ENCODE measurements at places on chromosomes 5 and 9.
A peak's percentile ranks its signal among the peaks of the same experiment; 100 is the strongest.

DNA sequence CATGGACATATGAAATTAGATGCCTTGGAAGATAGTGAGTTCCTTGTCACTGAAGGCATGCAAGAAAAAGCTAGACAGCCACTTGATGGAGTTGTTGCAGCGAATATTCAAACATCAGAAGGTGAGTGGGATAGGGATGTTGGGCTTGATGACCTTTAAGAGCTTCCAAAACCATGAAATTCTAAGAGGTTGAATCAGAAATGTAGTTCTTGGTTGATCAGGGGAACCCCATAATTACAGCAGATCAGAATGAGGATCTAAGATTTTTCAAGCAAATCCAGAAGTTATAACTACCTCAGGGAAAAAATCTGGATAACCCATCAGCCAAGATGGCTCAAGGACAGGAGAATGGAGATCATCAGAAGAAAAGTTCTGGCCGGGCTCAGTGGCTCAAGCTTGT is 244.3 kb upstream of the NR4A3 start:
- no peak for DNase-seq

DNA sequence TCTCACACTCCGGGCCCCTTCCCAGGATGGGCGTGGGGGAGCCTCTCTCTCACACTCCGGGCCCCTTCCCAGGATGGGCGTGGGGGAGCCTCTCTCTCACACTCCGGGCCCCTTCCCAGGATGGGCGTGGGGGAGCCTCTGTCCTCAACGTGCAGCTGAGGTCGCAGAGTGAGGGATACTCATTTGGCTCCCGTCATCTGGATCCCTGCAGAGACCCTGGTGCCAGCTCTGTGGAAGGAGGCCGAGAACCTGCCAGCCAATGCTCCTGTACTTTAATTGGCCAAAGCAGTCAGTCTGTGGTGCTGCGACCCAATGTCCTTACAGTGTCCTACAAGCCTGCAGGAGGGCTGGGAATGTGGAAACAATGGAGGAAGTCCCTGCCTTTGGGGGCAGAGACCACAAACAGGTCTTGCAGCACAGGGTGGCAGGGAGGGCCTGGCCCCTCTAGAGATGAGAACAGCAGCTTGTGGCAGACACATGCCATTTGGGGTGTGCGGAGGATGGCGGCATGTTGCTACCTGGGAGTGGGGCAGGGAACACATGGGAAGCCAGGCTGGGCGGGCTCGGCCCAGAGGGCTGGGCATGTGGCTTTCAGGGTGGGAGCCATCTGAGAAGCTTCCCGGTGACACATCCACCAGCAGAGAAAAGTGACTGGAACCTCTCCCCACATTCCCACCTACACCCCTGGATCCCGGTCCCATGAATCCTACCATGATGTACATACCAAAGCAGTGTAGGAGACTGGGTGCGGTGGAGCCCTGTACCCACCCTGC is 13.6 kb upstream of the MRNIP start:
- no peak for DNase-seq

- peak; percentile 21 for DNase-seq
These were observed 4.1 kb upstream of the HDHD3 start for GRCh38 chr9:113380869-113381378.

DNA sequence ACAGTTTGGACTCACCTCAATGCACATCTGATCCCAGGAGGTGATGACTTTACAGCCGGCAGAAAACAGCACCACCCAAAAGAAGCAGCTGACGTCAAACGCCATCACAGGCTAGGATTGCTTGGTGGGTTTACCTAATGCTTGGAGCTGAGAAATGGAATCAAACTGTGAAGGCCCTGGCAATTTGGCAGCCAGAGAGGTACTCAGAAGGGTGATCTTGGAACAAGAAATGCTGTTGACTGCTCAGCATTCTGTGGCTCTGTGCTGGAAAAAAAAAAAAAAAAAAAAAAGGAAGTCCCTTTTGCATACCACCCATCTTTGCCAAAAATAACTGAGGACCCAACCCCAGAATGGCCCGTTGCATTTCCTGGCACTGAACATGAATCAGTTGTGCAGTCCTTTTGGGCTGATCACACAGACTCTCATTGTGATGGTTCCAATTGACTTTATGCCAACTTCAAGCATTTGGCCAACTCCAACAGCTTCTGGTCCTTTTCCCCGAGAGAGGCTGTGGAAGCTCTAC is at the start of gene CD180:
TSS of gene CD180 (minus strand) at position 263 of the 523 bp plus-strand sequence. CDS start at position 105, 158 bp downstream.
- DNase-seq = no peak

- DNase-seq = no peak
These were observed 91.8 kb upstream of the DPYSL3 start for GRCh38 chr5:147601652-147602051.

DNA sequence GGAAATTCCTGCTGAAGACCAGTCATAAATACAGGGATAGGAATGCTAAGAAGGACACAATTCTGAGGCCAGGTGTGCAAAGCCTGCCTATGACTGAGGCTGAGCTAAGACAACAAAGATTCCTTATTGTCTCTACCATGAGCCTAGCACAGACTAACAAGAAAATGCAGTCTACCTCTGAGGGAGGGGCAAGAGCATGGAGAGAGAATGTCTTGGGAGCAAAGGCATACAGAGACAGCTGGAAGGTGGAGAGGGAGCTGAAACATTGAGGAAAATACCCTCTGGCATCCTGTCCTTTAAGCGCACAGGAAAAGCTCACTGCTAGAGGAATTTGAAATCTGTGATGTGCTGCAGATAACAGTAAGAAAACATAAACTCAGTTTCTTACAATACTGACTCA is 8.8 kb upstream of the C9orf40 start:
- DNase-seq = no peak

DNA sequence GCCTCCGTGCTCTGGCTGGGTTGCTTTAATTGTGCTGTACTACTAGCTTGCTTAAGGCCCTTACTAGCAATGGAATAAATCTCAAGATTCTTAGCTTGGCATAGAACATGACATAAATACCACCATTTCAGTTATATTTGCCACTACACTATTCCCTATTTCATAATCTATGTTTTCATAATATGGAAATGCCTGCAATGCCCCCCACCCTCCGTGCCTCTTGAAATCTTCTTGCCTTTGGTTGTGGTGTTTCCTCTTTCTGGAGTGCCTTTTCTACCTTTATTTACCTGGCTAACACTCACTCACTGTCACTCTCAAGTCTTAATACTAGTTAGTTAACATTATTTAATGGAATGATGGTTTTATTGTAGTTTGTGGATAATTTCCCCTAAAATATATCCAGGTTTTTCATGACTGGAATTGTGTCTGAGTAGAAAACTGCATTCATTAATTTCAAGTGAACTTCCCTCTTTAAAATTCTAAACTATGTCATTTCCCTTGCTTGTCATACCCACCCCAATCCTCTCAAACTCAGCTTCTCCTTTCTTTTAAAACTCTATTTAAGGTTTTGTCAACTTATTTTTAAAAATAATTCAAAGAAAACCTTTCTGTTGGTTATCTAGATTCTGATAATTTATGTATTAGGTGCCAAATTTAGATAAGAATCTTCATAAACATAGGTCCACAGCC is 521.7 kb upstream of the DAB2 start:
- no peak for DNase-seq

DNA sequence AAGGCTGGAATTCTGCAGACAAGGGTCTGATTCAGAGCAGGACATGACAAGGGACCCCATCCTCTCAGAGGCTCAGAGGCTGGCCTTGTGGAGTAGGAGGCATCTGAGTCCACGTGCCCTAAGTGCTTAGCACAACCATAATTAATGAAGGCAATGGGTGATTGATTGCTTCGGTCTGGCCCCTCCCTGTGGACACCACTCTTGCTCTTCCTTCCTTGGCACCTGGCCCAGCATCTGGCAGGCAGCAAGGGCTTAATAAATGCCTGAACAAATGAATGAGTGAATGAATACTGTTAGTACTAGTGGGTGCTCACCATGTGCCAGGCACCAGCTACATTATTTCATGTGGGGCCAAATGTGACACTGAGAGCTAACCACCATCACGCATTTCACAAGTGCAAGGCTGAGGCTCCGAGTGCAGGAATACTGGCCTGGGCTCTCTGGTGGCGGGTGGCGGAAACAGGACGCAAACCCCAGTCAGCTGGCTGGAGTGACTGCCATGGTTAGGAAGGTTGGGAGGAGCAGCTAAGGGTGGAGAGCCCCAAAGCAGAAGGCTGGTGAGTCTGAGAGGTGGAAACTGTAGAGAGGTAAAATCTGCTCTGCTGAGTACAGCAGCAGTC is 53.6 kb downstream of the ASS1 start:
- peak; percentile 20 for DNase-seq

Measured in activated naive CD4-positive, alpha-beta T cell treated with anti-CD3 and anti-CD28 coated beads for 36 hours (primary cell).